Suppressor macrophage (primary cell): ENCODE measurements at places on chromosomes 3 and 15.

GRCh38 chr3:58487140-58487886 is 4.6 kb upstream of the KCTD6 start:
- peak; percentile 80 for DNase-seq

DNA sequence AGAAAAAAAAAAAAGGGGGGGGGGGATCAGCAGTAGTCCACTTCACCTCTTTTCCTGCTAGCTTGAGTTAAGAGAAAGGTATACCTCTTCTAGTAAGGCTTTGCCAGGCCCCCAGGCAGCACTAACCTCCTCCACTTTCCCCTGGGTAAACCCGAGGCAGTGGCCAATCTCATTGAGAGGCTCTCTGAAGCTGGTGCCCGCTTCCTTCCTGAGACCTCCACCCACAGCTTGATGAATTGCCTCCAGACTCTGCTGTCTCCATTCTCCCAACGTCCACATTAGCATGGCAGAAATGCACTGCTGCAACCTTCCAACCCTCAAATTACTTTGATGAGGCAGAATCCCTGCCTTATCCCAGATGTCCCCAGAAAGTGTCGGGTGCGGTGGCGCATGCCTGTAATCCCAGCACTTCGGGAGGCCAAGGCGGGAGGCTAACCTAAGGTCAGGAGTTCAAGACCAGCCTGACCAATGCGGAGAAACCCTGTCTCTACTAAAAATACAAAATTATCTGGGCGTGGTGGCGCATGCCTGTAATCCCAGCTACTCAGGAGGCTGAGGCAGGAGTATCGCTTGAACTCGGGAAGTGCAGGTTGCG is 15.3 kb downstream of the RLBP1 start:
- peak; percentile 5 for DNase-seq

- DNase-seq, result no peak
Measured at GRCh38 chr15:41917767-41918430, 24.0 kb upstream of the SPTBN5 start.

- DNase-seq, result no peak
Measured at GRCh38 chr3:197787412-197787811, 3.6 kb upstream of the LRCH3 start.

DNA sequence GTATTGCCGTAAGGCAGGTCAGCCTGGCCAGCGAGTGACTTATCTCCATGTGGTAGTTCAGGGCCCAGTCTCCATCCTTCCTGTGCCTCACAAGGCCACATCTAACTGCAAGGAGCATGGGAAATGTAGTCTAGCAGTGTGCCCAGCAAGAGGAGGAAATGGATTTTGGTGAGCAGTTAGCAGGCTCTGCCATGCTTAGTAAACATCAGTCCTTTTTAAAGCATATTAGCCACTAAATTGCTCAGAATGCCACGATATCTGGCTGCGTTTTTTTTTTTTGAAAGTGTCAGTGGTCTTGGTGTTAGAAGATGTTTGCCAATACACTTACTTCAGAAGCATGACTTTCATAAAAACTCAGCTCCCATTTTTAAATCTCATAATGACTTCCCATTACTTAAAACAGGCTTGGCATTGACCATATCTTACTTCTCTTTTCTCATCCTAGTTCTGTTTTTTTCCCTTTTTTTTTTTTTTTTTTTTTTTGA is 470.2 kb upstream of the TPRG1 start:
- DNase-seq, result peak; percentile 83

DNA sequence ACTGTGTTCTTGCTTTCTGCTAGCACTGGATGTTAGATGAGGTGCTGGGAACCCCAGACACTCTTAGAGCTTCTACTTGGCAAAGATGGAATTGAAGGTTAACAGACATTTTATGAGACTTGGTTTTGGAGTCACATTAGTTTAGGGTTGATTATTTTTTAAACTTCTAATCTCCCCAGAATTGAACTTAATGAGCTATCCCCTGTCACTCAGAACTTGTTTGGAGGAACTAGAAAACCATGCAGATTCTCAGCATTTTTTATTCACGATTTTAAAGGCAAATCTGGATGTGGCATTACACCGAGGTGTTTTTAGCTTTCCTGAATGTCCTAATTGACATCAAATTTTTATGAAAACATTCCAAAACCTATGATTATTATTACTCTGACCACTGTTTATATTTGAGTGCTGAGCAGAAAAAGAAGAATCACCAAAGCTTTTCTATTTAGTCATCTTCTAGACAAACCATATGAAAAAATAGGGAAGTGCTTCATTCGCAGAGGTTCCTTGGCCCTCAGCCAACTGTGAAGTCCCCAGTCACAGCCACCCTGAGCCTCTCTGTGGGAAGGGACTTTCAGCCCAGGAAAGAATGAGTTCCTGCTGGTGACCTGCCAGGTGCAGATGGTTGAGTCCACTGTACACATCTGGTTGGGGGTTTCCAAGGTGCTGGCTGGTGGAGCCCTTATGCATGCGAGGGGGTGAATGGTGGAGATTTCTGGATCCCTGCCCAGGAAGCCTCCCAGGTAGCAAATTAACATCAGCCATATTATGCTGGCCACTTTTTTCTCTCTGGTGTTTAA is 196.0 kb upstream of the TOPAZ1 start:
- peak; percentile 88 for DNase-seq
